ENCODE measurements at places on chromosomes 5 and 9.

DNA sequence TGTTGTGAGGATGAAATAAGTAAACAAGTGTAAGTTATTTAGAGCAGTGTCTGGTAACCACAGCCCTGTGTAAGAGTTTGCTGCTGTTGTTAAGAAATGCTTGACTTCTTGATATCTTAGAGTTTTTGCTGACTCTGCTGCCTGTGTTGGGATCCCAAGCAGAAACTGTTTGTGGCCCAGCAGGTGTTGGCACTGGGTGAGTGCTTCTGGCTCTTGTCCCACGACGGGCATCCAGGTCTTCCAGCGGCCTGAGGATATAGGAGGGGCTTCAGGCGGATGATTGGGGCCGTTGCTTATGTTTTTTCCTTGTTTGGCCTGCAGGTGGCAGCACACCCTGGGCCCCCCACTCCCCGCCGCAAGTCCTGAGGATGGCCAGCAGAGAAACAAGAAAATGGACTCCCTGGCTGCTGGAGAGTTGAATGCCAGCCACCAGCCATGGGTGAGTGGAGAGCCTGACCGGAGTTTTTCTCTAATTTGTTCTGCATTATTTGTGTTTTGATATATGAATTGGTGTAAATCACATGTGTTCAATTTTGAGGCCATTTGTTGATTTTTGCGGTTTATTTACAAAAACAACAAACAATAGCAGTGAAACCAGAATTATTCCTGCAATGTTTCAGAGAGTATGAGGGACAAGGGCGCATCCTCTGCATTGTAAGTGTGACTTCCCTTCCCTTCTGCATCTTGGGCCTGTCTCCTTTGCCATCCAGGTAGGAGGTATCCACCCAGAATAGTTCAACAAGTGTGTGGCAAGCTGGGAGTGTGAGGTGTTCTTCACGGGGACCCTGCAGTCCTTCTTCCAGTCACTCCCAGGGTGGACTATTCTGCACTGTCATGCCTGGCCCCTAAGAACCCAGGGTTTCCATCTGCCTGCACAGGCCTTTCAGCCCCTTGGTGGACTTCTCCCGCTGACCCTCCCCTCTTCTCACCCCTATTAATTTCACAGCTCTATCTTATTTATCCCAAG is 50.3 kb downstream of the SLC22A5 start:
- no peak for DNase-seq

DNA sequence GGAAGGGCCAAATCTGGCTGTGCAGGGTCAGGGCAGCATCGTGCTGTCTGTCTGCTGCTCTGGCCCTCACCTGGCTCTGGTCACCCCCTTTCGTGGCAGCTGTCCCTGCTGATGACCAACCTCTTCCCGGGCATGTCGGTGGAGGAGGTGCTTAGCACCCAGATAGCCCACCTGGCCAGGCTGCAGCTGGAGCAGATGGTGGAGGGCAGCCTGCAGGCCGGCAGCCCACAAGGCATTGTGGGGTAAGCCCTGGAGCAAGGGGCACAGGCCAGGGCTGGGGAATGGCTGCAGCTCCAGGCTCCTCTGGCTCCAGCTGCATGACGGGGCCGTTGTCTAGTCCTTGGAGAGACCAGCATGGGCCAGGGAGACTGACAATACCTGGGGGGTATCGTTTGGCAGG is 8.2 kb downstream of the TOR2A start:
- no peak for DNase-seq

GRCh38 chr9:97553141-97553540 is 51.7 kb downstream of the TMOD1 start:
- no peak for DNase-seq

DNA sequence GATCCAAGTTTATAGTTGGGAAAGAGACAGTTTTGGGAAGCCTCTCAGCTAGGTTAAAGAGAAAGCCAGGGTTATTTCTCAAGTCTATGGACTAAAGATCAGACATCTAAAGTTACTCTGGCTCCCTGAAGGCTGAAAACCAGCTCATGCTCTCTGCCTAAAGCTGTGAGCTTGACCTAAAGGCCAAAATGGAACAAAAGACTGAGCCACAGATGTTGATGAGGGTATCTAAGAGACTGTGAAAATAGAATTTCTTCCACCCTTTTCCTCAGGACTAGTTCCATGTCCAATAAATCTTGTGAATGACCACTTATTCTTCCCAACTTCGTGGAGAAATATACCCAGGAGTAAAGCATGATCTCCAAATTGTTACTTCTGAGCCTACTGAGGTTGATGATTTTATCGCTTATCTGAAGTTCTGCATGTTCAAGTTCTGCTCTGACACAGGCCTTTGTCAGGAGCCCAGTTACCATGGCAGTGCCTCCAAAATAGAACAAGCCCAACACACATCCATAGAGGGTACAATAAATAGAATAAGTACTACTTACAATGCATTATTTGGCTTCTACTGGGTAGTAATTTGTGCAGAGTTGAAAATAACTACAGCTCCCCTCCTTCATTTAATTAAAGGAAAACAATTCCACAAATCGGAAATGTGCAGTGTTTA is 373.6 kb downstream of the NTRK2 start:
- no peak for DNase-seq

- no peak for DNase-seq
Observed at GRCh38 chr9:136588663-136589464, 43.0 kb upstream of the NOTCH1 start.

DNA sequence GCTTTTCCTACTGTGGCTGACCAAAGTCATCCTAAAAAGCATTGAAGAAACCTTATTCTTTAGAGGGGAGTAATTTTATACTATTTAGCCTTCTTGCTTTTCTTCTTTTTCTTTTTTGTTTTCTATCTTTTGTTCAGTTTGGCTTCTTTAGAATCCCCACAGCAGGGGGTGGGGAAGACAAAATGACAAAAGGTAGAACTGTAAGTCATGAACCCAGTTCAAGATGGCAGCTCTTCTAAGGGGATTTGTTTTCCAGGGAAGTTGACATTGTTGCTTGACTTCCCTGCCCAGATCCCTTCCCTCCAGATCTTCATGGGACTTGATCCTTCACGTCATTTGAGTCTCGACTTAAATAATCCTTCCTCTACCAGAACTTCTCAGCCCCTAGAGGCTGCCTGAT is 692.4 kb upstream of the DMAC1 start:
- DNase-seq = no peak

GRCh38 chr5:113320273-113320780 is 114.5 kb downstream of the TSSK1B start:
- DNase-seq = no peak

- no peak for DNase-seq
Observed at GRCh38 chr9:112002847-112003457, 106.3 kb downstream of the UGCG start.

GRCh38 chr9:69885474-69885929 is 64.9 kb downstream of the CFAP95 start:
- DNase-seq = no peak

- no peak for DNase-seq
Observed at GRCh38 chr5:137438932-137439331, 60.2 kb downstream of the SPOCK1 start.

- no peak for DNase-seq
Observed at GRCh38 chr5:178194026-178194425, 6.9 kb upstream of the GMCL2 start.

- DNase-seq = no peak
Observed at GRCh38 chr9:21015129-21015815, 16.2 kb downstream of the HACD4 start.

- no peak for DNase-seq
Observed at GRCh38 chr5:146662229-146662628, 146.2 kb upstream of the GPR151 start.

DNA sequence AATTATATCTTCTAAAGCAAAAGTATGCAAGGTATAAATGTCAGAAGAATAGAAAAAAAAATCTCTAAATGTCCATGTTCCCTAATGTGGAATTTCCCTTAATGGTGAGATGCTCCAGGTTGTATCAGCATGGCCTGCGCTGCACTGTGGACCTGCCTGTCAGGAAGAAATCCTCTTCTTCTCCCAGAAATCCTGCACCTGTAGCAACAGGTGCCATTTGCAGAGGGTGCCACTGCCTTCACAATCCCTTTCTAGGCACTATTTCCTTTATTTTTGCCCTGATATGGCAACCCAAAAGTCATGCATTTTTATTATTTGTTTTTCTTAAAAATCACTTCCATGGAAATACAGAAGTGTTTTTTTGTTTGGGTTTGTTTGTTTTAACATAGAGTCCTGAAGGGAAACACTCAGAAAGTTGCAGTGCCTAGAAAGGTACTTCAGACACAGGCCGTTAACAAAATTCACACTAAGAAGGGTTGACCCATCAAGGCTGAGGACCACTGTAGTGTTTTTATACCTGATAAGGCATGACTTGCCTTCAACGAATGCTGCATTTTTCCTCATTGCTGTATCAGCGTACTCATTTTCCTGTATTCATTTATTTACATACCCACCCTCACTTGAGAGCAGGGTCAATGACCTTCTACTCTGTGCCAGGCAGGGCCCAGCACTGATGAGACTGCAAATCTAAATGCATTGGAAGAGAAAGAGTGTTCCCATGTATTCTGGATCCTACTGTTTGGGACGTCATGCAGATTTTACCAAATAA is 177.8 kb downstream of the SNX18 start:
- DNase-seq = no peak

GRCh38 chr5:855771-856530 is 5.2 kb upstream of the ZDHHC11 start:
- DNase-seq = no peak

DNA sequence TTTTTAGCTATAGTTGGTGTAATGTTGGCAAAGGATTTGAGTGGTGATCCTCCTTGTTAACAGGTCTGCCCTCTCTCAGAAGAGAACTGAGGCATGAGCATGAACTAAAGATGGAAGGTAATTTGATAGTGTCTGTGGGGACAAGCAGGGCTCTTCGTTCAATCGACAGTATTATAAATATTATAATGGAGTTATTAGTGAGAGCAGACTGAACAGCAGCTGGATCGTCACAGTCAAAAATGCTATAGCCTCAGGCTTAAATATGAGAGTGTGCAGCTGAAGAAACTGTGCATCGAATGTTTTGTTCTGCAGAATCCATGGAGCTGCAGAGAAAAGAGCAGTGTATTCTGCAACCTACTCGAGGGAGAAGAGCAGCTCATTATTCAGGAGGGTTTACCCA is 757.3 kb downstream of the DNAH5 start:
- DNase-seq = no peak

- DNase-seq = no peak
Observed at GRCh38 chr5:127705120-127705892, 2.1 kb downstream of the CCDC192 start.

DNA sequence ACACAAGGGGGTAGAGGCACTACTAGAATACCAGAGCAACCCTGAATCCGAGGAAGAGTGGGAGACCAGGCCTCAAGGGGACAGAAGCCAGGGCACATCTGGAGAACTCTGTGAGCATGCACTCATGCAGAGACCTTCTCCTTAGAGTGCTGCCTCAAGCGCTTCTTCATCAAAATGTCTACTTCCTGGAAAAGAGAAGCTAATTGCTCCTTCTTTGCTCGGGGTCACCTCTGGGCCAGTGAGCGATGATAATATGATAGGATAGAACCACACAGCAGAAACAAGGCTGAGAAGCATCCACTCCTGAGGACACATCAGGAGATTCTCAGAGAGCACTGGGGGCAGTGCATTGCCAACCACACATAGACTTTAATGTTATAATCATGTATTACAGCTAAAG is 23.7 kb upstream of the LMNB1 start:
- DNase-seq = no peak

DNA sequence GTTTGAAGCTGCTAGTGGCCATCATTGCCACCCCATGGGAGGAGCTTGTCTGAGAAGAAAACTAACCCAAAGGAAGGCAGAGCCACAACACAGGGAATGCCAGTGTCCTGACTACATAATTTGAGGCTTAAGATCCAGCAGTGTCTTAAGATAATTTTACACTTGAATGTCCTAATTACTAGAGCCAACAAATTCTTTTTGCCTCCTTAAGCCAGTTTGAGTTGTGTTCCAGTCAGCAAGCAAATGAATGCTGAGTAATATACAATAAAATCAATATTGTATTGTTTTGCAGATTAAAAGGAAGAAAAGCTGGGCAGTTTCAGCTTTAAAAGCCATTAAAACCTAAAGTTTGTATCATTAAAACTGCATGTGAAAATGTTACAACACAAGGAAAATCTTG is 13.9 kb downstream of the HTR4 start:
- no peak for DNase-seq

GRCh38 chr9:123072407-123072995 is 39.0 kb downstream of the GPR21 start:
- DNase-seq = no peak

- DNase-seq = peak; percentile 8
Observed at GRCh38 chr9:98045234-98046179, 11.0 kb upstream of the NANS start.

DNA sequence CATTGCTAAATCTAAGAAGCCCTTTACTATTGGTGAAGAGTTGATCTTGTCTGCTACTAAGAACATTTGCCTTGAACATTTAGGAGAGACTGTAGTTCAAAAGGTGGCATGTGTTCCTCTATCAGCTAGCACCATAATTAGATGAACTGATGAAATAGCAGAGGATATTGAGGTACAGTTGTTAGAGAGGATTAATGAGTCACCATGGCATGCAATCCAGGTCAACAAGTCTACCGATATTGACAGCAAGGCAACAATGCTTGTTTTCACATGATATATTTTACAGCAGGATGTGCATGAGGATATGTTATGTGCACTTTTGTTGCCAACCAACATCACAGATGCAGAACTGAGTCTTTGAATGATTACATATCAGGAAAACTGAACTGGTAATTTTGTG is 134.3 kb upstream of the CDH9 start:
- no peak for DNase-seq

GRCh38 chr9:12826924-12827565 is 52.2 kb downstream of the LURAP1L start:
- no peak for DNase-seq

DNA sequence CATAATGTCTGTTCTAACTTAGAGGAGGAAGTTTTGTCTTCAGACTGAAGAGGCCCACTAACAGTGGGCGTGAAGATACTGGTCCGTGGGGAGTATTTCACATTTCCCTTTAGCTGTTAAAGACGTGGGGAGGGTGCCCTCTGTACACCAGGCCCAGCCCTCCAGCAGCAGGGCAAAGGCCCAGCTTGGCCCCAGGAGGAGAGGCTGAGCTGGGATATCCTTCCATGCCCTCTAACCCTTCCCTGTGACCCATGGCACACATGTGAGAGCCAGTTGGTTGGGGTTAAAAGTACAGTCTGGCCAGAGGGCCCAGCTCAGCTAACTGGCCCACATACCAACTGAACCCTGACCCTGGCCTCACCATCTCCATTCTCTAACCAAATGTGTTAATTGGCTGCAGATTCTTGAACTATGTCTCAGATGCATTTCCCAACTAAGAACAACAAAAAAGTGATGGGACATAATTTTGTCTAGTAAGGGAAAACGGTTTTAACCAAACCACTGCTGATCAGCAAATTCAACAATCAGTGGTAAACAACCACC is 74.4 kb downstream of the LHFPL2 start:
- DNase-seq = no peak

GRCh38 chr9:371349-371748 is 156.7 kb downstream of the DOCK8 start:
- no peak for DNase-seq

DNA sequence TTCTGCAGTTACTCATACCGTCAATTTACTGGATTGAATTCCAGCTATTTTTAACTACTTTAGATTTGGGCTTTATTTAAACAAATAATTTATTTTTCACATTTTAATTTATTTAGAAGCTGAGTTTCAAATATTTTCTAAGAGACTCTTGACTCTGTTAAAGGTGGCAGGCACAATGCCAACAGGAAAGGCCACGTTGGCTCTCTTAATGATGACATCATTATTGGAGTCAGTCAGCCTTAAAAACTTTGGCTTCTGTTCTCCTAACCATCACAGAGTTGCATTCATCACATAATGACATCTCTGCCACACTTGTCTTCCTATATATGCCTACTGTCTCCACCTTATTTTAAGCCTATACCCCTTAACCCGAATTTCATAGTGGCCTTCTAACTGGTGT is 172.3 kb upstream of the PLPPR1 start:
- DNase-seq = no peak
